ENCODE measurements at places on chromosomes 6 and 20.
A peak's percentile ranks its signal among the peaks of the same experiment; 100 is the strongest.

DNA sequence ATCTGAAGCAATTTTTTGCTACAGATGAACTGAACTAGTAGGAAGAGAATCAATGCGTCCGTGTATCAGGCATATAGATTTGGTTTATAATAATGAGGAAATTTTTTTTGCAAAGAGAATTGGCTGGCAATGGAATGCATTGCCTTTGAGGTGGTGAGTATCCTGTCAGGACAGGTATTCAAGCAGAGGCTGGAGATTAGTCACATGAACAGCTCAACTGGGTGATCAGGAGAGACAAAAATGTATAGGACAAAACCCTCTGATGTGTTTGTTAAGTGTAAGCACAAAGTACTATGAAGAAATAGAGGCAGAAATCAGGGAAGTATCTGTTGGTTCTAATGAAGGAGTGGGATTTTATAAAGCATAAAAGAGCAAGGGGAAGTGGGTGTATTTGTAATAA lies 80.5 kb downstream of the ISM1 start:
- no peak for DNase-seq

DNA sequence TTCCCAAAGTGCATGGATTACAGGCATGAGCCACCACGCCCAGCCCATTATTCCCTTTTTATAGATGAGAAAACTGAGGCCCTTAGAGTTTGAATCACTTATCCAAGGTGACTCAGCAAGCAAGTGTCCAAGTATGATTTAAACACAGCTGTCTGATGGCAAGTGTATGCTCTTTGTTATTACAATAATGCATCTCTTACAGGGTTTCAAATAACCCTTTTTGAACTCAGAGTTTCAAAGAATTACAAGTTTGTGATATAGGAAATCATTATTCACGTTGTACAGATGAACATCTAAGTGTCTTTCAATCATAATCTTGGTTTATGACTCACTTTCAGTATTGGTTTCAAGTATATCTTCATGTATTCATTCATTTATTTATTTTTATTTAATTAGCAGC lies 63.0 kb downstream of the CD83 start:
- DNase-seq, result no peak

DNA sequence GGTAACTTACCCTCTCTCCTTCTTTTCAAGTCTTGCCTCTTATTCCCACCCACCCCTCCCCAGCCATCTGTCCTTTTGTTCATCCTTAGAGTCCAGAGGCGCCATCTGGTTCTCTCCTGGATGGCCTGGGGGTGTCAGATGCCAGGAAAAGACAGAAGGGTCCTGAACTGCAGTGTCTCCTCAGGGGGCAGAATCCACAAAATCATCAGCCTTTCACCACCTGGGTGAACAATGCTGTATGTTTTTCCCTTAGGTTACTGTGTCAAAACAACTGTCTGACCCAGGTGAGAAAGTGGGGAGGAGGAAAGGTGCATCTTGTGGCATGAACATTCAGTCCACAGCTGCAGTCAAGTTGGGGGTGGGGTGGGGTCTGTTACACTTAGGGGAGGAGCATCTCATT lies 47.9 kb upstream of the FYN start:
- DNase-seq, result peak; percentile 44

GRCh38 chr6:149963462-149964307 lies at the start of gene ULBP1:
ULBP1 (plus strand) TSS chr6:149963943; CDS start chr6:149964050, 107 bp downstream.
- DNase-seq, result peak; percentile 65

- no peak for DNase-seq
These were observed 170.5 kb downstream of the BACH2 start for GRCh38 chr6:90126181-90126580.

GRCh38 chr6:91781946-91782345 lies 1195.1 kb upstream of the MAP3K7 start:
- DNase-seq, result peak; percentile 93

DNA sequence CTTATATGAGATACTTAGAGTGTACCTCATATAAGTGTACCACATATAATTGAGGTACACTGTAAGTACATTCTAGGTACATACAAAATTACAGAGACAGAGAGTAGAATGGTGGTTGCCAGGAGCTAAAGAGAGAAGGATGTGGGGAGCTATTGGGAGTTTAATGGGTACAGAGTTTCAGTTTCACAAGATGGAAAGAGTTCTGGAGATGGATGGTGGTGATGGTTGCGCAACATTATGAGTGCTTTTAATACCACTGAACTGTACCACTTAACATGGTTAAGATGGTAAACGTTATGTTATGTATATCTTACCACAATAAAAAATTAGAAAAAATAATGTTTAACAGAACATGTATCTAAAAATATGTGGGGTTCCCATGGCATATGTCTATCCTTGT lies 69.4 kb downstream of the PRND start:
- no peak for DNase-seq

DNA sequence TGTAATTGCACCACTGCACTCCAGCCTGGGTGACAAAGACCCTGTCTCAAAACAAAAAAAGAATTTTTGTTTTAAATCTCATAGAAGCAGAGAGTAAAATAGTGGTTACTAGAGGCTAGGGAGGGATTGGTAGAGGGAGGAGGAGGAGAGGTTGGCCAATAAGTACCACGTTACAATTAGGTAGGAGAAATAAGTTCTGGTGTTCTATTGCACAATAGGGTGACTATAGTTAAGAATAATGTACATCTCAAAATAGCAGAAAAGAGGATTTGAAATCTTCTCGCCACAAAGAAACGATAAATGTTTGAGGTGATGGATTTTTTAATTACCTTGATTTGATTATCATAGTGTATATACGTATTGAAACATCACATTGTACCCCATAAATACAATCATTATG lies 27.1 kb upstream of the TOP1 start:
- no peak for DNase-seq

- DNase-seq, result no peak
These were observed 6.1 kb upstream of the ARID1B start for GRCh38 chr6:156771047-156771446.
